Neural crest cell (in vitro differentiated cells): ENCODE measurements at places on chromosomes 4 and X. TPM values are rescaled to one million over a fixed set of nuclear protein-coding genes. Genes with fewer than 3 reads are reported as not detected.

The PDGFC gene
- total RNA-seq: 18.9 and 19.1 TPM in 2 replicates

The HPRT1 gene
- 20.3 and 26.6 TPM in 2 replicates for total RNA-seq

The TRIM61 gene
- total RNA-seq: 0.19 and 0.27 TPM in 2 replicates

The ARHGEF38 gene
- total RNA-seq: not detected in 2 replicates

The TMEM150C gene
- 8.5 and 8.9 TPM in 2 replicates for total RNA-seq

The FAM133A gene
- total RNA-seq: 0.58 and 0.86 TPM in 2 replicates

The ASB5 gene
- total RNA-seq: not detected in 2 replicates

The CD99 gene
- 158 and 165 TPM in 2 replicates for total RNA-seq

The SLC16A2 gene
- 17.8 and 19.8 TPM in 2 replicates for total RNA-seq

The THAP9 gene
- 11.6 and 11.7 TPM in 2 replicates for total RNA-seq

The RTL3 gene
- total RNA-seq: not detected in 2 replicates

The SYTL5 gene
- total RNA-seq: 0.05 TPM in 1 of 2 replicates, not detected in the other

DNA sequence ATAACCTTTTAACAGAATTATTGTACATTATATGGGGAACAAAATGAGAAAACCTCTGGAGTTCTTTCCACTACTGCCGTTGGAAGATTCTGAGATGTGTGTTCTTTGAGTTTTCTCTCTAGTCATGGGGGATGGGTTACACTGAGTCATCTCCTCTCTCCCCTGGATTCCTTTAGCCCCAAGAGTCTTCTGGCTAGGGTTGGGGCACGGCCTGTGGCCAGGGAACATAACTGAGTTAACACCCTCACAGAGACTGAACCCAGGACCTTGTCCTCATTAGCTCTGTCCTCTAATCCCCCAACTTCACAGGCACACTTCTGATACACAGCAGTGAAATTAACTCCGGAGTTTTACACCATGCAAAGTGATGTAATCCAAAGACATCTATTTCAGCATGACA lies 142.3 kb upstream of the F9 start:
- DNase-seq: no peak

DNA sequence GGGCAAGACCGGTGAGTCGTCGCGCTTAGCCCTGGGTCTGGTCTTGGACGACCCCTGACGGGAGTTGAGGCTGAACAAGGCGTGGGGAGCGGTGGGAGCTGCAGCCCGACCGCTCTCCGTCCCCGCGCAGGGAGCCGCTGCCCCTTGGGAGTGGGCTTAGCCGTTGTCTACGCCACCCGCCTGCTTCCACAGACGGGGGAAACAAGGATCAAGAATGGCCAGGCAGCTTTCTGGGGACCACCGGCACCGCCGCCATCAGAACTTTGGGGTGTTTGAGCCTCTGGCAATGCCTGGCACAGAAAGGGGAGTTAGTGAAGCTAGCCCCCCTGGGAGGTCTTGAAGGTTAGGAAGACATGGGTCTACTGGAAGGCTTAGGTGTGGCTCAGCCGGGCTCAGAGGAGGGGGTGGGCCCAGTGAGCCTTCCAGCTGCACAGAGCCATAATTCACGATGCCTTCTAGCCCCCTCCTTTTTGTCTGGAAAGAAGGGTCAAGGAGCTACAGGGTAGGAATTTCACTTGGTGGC lies 583 bp downstream of the RASL11B start:
- DNase-seq: no peak

DNA sequence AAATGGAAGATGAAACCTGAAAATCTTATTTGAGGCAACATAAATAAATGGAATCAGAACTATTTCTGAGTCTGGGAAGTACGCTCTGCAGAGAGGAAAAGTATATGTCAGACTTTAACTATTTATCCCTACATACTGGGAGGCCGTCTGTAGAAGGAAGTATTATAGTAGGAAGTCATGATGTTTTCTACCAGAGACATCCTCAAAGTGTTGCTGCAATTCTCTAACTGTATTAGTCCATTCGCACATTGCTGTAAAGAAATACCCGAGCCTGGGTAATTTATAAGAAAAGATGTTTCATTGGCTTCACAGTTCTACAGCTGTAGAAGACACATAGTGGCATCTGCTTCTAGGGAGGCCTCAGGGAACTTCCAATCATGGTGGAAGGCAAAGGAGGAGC lies 88.7 kb upstream of the TBL1X start:
- DNase-seq: no peak

GRCh38 chrX:9845578-9845952 lies 59.3 kb downstream of the SHROOM2 start:
- DNase-seq: no peak

- peak; percentile 30 for DNase-seq
These were observed at the start of gene ABCG2 for GRCh38 chr4:88158489-88159228. TSS of gene ABCG2 (minus strand) at chr4:88158639. CDS start at chr4:88139995, 18,644 bp downstream.

DNA sequence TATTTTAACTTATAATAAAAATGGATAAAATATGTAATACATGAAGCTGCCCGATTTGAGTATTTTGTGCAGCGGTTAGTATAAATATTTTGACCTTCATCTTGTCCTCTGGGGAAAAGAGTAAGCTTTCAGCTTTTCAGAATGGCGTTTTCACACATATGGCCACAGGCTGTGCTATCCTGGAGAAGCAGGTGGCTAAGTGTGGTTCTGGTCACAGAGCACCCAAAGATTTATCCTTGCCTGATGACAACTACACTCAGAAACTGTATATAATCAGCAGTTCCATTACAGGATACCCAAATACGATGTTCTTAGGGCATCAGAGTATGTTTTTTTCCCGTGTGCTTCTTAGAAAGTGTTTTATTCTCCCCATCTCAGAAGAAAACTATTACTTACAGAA lies 42.3 kb upstream of the ANK2 start:
- no peak for DNase-seq

DNA sequence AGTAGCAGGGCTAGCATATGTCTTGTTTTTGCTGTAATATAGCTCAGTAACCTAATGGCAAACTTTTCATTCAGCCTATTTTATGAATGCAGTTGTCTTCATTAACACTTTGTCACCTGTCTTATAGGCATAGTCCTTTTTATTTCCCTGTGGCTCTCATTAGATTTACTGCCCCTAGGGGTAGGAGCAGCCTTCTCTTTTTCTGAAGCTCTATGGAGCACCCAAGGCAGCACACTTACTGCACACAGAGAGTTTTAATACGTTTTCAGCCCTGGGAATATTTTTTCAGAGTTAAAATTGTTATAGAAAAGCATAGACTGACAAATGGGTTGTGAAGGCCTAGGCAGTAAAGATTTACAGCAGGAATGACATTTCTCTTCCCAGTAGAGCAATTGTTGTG lies 406.8 kb downstream of the TMA16 start:
- no peak for DNase-seq

DNA sequence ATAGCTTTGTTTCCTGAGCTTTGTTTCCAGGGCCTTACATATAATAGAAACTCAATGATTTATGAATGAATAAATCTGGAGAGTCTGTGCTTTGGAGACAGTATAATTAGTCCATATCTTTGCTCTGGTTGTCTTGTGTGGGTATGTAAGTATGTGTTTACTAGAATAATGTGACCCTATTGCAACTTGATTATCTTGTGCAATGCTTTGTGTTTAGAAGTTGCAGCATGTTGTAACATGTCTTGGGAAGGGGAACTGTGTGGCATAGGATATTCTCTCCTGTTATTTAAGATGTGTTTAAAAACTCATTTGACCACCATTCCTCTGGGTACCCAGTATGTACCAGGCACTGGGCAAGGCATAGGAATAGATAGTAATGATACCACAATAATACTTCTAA lies 6.1 kb downstream of the SPATA18 start:
- DNase-seq: no peak

DNA sequence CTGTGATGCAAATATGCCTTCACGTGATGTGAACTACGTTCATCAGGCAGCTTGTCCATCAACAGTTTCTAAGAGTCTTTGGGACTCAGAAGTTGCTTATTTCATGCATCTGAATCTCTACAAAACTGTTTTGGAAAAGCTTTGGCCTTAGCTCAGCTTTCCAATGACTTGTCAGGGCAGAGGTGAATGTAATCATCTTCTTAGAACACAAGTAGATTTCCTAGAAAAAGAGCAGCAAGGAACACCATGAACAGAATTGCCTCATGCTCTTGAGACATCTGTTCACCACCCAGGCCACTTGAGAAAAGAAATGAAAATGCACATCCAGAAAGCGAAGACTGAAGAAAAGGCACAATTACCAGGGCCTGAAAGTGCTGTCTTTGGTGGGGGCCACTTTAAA lies 105.8 kb upstream of the PDHA1 start:
- no peak for DNase-seq
